Activated T-helper 2 cell treated with anti-CD3 and anti-CD28 coated beads, Interferon-gamma antibody, Interleukin-2, Interleukin-4, amounts not matched to agents 10 μg/mL and 5 μg/mL and 100 μg/mL, durations not matched to agents 14 hours and 24 hours and 36 hours (primary cell): ENCODE measurements at places on chromosomes 1 and 21. TPM values are rescaled to one million over a fixed set of nuclear protein-coding genes. Genes with fewer than 3 reads are reported as not detected.

- H3K27ac ChIP-seq: no peak overlapping the region
- H3K27me3 ChIP-seq: no peaks in the 10 kb centered on the region
- H3K36me3 ChIP-seq: peaks cover 18% of the 10 kb centered on the region
- H3K4me1 ChIP-seq: peaks cover 21% of the 10 kb centered on the region
- no peak overlapping the region for H3K4me3 ChIP-seq
- DNase-seq: no peak
These were observed 150.6 kb downstream of the HS2ST1 start for GRCh38 chr1:87064986-87065385.

- H3K4me1 ChIP-seq: no peaks in the 10 kb centered on the region
- no peaks in the 10 kb centered on the region for H3K27me3 ChIP-seq
- no peaks in the 10 kb centered on the region for H3K36me3 ChIP-seq
These were observed 88.3 kb upstream of the C1orf105 start for GRCh38 chr1:172332230-172332629.

- no peak overlapping the region for H3K4me3 ChIP-seq
- H3K4me1 ChIP-seq: no peaks in the 10 kb centered on the region
- H3K27ac ChIP-seq: no peak overlapping the region
These were observed 17.9 kb upstream of the L1TD1 start for GRCh38 chr1:62176597-62177312.

DNA sequence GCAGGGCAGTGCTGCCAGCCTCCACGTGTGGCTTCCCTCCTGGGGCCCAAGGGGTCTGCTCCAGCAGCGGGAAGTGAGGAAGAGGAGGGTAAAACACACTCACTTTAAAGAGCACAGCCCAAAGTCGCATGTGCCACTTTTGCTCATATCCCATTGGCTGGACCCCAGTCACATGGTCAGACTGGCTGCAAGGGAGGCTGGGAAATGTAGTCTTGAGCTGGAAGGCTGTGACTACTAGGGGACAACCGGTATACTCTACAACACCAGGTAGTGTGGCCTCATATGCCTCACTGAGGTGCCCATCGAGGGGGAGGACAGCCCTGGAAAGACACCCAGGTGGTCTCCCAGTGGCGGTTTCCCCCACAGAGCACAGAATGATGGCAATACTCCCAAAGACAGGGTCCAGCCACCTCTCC is 45.2 kb downstream of the CAMK2N1 start:
- no peaks in the 10 kb centered on the region for H3K36me3 ChIP-seq
- peak; percentile 31 for DNase-seq
- H3K27me3 ChIP-seq: no peaks in the 10 kb centered on the region
- H3K4me3 ChIP-seq: no peak overlapping the region
- H3K4me1 ChIP-seq: no peaks in the 10 kb centered on the region
- H3K27ac ChIP-seq: no peak overlapping the region

DNA sequence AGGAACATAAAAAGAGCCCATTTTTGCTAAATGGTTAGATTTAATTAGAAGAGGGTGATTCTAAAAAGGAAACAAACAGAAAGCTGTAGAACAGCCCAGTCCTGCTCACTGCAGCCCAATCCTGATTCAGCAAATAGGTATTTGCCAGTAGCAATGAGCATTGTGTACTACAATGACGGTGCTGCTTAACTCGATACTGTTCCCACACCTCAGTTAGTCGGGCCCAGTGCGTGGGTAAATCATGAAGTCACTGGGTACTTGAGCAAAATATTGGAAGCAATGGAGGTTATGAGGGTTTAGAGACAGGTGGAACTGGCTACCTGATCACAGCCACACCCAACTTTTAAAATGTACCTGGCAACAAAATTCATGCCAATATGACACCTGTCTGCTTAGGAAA is 101.5 kb upstream of the ADGRL2 start:
- H3K27ac ChIP-seq: no peak overlapping the region
- no peaks in the 10 kb centered on the region for H3K4me1 ChIP-seq
- no peaks in the 10 kb centered on the region for H3K27me3 ChIP-seq
- no peak overlapping the region for H3K4me3 ChIP-seq
- H3K36me3 ChIP-seq: no peaks in the 10 kb centered on the region

GRCh38 chr1:93437976-93438605 is 9.8 kb upstream of the FNBP1L start:
- no peak overlapping the region for H3K4me3 ChIP-seq
- H3K27ac ChIP-seq: no peak overlapping the region
- H3K27me3 ChIP-seq: peaks cover 23% of the 10 kb centered on the region

DNA sequence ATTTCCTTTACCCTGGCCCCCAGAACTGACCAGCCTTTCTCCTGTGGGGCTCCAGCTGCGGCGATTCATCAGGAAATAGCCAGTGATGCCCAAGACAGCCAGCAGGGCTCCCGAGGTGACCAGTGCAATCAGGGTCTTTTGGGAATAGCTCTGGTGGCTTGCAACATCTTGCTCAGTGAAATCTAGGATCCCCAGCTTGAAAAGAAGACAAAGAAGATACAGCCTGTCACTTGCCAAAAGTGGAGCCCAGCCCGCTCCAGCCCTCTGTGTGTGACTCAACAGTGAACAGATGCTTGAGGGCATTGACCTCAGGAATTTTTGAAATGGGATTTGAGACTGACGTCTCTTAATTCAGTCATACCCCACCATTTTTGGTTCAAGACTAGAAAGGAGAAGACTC is 22.3 kb downstream of the CD34 start:
- no peak for DNase-seq
- H3K36me3 ChIP-seq: no peaks in the 10 kb centered on the region
- no peak overlapping the region for H3K27ac ChIP-seq
- peaks cover 12% of the 10 kb centered on the region for H3K27me3 ChIP-seq

GRCh38 chr1:28365864-28366263 is 3.7 kb upstream of the PHACTR4 start:
- peaks cover 2% of the 10 kb centered on the region for H3K27me3 ChIP-seq
- peaks cover 20% of the 10 kb centered on the region for H3K4me1 ChIP-seq
- peaks cover 4% of the 10 kb centered on the region for H3K36me3 ChIP-seq
- H3K27ac ChIP-seq: no peak overlapping the region
- DNase-seq: no peak
- no peak overlapping the region for H3K4me3 ChIP-seq

DNA sequence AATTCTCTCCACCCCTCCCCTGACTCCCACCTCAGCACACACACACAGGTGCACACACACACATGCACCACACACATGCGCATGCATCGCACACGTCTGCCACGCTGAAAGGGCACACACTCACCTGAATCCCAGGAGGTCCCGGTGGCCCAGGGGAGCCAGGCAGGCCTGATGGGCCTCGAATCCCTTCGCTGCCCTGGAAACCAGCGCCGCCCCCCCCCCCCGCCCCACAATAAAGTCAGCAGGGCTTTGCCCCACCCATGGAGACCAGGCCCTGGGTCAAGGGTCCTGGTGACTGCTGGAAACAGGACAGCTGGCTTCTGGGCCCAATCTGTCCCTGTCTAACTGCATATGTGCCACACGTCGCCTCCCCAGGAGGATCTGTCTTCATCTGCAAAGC is 17.8 kb upstream of the PEF1 start:
- H3K36me3 ChIP-seq: no peaks in the 10 kb centered on the region
- no peak overlapping the region for H3K27ac ChIP-seq
- peaks cover 2% of the 10 kb centered on the region for H3K27me3 ChIP-seq
- DNase-seq: no peak
- H3K4me1 ChIP-seq: no peaks in the 10 kb centered on the region

DNA sequence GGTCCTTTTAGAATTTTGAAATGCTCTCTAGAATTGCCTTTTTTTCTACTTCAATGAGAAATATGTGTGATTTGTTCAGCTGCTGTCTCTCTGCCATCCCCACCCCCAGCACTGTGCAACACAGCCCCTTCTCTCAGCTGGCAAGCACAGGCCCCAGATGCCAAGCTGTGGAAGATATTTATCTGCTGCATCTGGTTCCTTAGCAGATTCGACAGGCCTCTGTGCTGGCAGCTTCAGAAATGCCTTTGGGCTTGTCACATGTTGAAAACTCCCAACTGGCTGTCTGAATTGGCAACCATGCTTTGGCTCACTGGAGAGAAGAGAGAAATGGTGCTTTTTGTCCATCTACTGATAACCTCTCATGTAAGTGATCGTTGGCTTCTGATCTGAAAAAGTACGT is 206.7 kb upstream of the C1orf87 start:
- no peak overlapping the region for H3K27ac ChIP-seq
- peaks cover 10% of the 10 kb centered on the region for H3K4me1 ChIP-seq
- H3K4me3 ChIP-seq: no peak overlapping the region
- no peaks in the 10 kb centered on the region for H3K36me3 ChIP-seq
- no peaks in the 10 kb centered on the region for H3K27me3 ChIP-seq

DNA sequence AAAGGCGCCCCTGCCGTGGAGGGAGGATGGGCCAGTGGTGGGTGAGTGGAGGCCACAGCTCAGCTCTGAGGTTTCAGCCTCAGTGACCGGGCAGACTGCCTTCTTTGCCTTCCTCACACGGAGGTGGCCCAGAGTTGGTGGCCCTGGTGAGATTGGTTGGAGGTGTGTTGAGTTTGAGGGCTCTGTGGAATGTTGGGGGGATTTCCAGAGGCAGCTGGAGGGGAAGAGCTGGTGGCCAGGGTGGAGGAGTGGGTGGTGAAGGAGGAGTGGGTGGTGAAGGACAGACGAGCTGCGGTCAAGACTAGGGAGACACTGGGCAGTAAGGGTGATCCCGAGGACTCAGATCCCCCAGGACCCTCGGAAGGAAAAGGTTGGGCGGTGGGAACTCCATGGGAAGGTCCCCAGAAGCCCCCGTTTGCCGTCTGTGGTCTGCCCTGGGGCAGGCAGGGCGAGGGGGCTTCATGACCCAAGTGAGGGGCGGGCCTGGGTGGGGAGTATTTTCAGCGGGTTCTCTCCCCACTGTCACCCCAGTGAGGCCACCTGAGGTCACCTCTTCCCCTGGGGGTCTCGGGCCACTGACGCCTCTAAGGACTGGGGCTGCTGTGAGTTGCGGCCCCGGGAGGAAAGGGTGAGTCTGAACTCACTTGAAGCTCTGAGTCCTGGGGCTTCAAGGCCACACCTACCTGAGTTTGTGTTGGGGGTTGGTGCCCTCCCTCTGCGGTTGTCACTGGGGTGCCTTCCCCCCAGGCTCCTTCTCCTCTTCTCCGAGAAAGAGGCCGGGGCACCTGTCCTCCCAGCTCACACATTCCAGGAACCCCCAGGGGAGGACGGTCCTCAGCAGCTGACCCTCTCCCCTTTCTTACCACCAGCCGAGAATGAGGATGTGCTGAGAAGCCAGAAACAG is 22.7 kb upstream of the PIK3CD start:
- H3K27ac ChIP-seq: peak overlapping the region; percentile 96
- peak; percentile 71 for DNase-seq
- peaks cover 3% of the 10 kb centered on the region for H3K27me3 ChIP-seq
- peaks cover 45% of the 10 kb centered on the region for H3K4me1 ChIP-seq
- H3K4me3 ChIP-seq: peak overlapping the region; percentile 96
- peaks cover 38% of the 10 kb centered on the region for H3K36me3 ChIP-seq

- peaks cover 51% of the 10 kb centered on the region for H3K4me1 ChIP-seq
- H3K4me3 ChIP-seq: peak overlapping the region; percentile 56
- DNase-seq: no peak
These were observed 4.3 kb downstream of the ATP8B2 start for GRCh38 chr1:154329551-154330131.

DNA sequence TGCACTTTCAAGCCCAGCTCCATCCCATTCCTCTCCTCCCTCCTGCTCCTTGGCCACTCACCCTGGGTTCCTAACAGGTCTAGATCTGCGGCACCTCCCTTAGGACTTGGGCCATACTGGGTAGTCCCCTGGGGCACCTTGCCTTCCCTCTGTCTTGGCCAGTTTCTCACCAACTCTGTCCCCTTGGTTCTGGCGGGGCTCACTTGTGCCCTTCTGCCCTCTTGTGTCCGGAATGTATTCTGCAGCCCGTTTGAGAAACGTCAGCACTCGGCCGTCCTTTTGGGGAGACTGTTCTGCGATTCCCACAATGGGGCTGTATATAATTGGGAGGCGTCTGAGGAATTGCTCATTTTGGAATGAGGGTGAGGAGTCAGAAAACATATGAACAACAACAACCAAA is 162.4 kb downstream of the ZSCAN20 start:
- no peaks in the 10 kb centered on the region for H3K36me3 ChIP-seq
- peaks cover 16% of the 10 kb centered on the region for H3K27me3 ChIP-seq
- DNase-seq: no peak
- H3K27ac ChIP-seq: no peak overlapping the region

- H3K4me3 ChIP-seq: no peak overlapping the region
- no peaks in the 10 kb centered on the region for H3K36me3 ChIP-seq
- no peaks in the 10 kb centered on the region for H3K27me3 ChIP-seq
- no peak for DNase-seq
- no peak overlapping the region for H3K27ac ChIP-seq
These were observed 27.6 kb downstream of the KIRREL1 start for GRCh38 chr1:158020886-158021620.

GRCh38 chr21:40853956-40854688 is 7.2 kb upstream of the DSCAM start:
- DNase-seq: no peak
- H3K36me3 ChIP-seq: no peaks in the 10 kb centered on the region

DNA sequence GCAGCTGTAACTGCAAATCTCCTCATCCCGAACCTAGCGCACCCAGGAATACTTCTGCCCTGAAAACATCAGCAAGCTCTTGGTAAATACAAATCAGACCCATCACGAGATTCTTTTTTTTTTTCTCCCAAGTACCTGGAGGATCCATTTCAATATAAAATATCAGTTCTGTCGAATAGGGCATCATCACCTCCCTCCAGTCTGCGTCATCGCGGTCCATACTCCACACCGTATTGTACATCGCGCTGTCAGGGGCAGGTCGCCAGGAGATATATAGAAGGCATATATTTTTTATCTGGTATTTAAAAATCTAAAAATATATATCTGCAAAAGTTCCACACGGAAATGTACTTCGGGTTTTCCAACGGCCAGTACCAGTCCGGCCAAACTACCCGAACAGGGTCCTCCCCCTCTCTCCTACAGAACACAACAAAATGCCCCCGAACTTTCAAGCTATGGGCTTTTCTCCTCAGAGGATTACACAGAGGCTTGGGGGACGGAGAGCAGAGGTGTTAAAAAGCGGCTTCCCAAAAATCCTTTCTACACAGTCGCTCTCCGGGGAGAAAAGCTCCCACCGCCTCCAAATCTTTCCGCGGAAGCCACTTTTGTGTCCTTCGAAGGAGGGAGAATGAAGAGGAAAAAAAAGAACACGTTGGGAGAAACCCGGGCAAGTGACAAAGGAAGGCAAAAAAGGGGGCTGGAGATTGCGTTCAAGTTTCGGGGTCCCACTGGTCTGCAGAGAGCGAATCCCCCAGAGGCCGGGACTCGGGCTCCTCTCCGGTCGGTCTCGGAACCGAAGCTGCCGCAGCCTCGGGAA is 509 bp downstream of the PIK3R3 start:
- no peaks in the 10 kb centered on the region for H3K36me3 ChIP-seq
- H3K4me3 ChIP-seq: peak overlapping the region; percentile 94
- H3K27ac ChIP-seq: peak overlapping the region; percentile 78
- peaks cover 60% of the 10 kb centered on the region for H3K27me3 ChIP-seq

- H3K4me1 ChIP-seq: no peaks in the 10 kb centered on the region
- no peaks in the 10 kb centered on the region for H3K27me3 ChIP-seq
- H3K4me3 ChIP-seq: no peak overlapping the region
- peak; percentile 30 for DNase-seq
- H3K36me3 ChIP-seq: no peaks in the 10 kb centered on the region
- no peak overlapping the region for H3K27ac ChIP-seq
These were observed 285.3 kb downstream of the CAMTA1 start for GRCh38 chr1:7070389-7071029.

- H3K27ac ChIP-seq: no peak overlapping the region
- no peaks in the 10 kb centered on the region for H3K36me3 ChIP-seq
- no peaks in the 10 kb centered on the region for H3K4me1 ChIP-seq
- no peak overlapping the region for H3K4me3 ChIP-seq
- no peak for DNase-seq
These were observed 218.8 kb upstream of the TMPRSS15 start for GRCh38 chr21:18622383-18622782.

GBP7 gene
- total RNA-seq: not detected in 2 replicates

LCE3D gene
- not detected in 2 replicates for total RNA-seq

MROH9 gene
- not detected in 2 replicates for total RNA-seq

TTLL7 gene
- 0.84 and 1.4 TPM in 2 replicates for total RNA-seq

FBLIM1 gene
- total RNA-seq: not detected in 2 replicates

SLC27A3 gene
- 11.5 and 13.7 TPM in 2 replicates for total RNA-seq

PAPPA2 gene
- total RNA-seq: 0.05 TPM in 1 of 2 replicates, not detected in the other

PRELP gene
- total RNA-seq: not detected in 2 replicates

TSPEAR gene
- not detected in 2 replicates for total RNA-seq

KPNA6 gene
- total RNA-seq: 81.2 and 84.0 TPM in 2 replicates
